DMS53 (cell line): ENCODE measurements at places on chromosomes 13 and 19.
A peak's percentile ranks its signal among the peaks of the same experiment; 100 is the strongest.

DNA sequence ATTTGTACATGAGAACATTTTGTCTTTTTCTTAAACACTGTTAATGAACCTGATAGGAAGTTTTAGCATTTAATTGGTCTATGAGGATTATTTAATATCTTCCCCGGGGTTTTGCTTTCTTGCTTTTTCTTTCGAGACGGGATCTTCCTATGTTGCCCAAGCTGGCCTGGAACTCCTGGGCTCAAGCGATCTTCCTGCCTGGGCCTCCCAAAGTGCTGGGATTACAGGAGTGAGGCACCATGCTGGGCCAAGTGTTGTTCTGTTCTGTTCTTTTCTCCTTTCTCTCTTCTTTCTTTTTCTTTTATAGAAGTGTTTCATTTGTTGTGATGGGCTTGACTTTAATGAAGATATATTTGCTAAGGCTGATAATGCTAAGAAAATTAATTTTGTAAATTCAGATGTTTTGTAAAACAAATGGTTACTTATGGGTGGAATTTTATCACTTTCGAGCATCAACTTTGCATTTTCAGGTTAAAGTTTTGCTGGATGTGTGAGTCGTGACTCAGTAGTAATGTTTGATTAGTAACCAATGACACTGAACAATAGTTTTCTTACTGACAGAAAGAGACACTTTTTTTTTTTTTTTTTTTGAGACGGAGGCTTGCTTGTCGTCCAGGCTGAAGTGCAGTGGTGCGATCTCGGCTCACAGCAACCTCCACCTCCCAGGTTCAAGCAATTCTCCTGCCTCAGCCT, 2.2 kb downstream of the PAN3 start:
- DNase-seq: no peak

DNA sequence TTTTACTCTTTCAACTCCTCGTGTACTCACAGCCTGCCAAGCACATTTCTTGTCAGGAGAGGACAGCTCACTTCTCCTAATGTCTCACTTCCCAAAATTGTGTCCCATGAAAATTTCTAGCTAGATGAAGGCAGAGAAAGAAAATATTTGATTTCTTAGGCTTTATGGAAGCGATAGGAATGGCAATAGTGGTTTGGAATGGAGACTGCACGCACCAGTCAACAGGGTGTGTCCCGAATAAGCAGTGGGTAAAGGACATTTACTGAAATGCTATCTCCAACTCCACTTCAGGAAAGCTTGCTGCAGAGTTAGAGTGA, 321 bp upstream of the ZNF222 start:
- DNase-seq: no peak

GRCh38 chr19:18021121-18021755, 13.3 kb downstream of the ARRDC2 start:
- DNase-seq: peak; percentile 86

DNA sequence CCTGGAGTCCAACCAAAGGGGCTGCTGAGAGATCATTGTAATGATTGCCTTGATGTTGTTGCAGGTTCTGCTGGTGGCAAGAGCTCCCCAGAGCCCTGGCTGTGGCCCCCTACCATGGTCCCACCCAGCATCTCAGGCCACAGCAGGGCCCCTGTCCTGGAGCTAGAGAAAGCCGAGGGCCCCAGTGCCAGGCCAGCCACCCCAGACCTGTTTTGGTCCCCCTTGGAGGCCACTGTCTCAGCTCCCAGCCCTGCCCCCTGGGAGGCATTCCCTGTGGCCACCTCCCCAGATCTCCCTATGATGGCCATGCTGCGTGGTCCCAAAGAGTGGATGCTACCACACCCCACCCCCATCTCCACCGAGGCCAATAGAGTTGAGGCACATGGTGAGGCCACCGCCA, 15.5 kb downstream of the NCAN start:
- no peak for DNase-seq

DNA sequence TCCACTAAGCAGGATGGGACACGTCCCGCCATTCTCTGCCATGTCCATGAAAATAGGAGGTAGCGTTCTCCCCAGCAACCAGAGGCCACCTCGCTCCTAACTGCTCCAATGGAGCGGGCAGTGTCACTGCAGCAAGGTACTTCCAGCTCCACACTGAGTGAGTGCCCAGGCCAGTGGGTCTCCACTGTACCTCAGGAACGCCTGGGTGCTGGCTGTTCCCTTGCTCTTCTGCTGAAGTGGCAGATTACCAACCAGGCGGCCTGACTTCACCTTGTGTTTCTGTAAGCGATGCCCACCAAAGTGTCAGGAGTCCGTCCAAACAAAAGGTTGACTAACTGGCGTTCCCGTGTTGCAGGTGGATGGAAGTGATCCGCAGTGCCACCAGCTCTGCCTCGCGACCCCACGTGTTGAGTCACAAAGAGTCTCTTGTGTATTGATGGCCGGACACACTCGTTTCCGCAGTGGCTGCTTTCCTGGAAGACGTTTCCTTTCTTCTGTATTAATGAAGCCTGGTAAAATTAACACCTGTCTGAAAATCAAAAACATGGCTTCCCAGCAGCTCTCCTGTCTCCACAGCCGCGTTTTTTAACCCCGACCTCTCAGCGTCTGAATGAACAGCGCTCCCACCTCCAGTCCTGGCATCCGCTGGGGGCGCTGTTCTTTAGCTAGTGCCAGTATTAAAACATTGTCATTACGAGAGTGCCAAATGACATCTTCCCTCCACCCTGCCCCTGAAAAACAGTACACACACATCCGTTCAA, 128.8 kb downstream of the STK24 start:
- peak; percentile 57 for DNase-seq

DNA sequence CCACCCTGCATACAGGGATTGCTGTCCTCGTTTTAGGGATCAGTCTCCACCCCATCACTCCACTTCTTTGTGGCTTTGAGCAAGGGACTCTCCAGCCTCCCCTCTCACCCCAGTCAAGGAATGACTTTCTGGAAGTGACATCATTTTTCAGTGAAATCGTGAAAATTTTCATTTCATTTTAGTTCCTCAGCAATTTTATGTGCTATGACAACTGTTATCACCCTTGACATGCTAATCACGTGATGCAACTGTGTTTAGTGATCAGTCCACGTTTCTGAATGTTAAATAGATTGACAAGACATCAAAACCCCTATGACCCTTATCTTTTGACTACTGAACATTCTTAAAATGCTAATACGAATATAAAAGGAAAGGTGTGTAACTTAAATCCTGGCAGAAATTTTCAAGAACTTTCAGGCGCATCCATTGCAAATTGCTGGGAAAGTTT, 8.0 kb downstream of the C19orf81 start:
- no peak for DNase-seq

DNA sequence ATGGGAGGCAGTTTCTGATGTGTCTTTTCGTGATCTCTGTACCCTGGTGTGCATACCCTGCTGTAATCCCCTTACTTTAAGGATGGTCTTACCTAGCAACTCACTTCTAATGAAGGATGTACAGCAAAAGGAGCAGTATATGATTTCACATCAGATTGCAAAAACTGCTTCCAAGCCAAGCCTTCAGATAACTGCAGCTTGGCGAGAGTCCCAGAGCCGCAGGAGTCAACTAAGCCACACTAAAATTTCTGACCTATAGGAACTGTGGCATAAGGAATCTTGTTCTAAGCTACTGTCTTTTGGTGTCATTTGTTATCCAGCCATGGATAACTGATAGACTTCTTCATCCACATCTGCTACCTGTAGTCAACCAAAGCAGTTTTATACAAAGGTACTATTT, 496.7 kb downstream of the GPC6 start:
- no peak for DNase-seq

GRCh38 chr13:42056583-42056982, 8.1 kb downstream of the DGKH start:
- DNase-seq: no peak

- no peak for DNase-seq
Observed at GRCh38 chr13:30332456-30333143, 25.2 kb upstream of the KATNAL1 start.
